ENCODE measurements at places on chromosomes 11 and 22. TPM values are rescaled to one million over a fixed set of nuclear protein-coding genes. Genes with fewer than 3 reads are reported as not detected.

GRCh38 chr11:18749681-18750319, 23.8 kb upstream of the IGSF22 start:
- H3K27me3 ChIP-seq: no peaks in the 10 kb centered on the region
- no peak overlapping the region for H3K27ac ChIP-seq
- H3K4me1 ChIP-seq: no peaks in the 10 kb centered on the region
- no peak overlapping the region for H3K4me3 ChIP-seq
- DNase-seq: no peak

DNA sequence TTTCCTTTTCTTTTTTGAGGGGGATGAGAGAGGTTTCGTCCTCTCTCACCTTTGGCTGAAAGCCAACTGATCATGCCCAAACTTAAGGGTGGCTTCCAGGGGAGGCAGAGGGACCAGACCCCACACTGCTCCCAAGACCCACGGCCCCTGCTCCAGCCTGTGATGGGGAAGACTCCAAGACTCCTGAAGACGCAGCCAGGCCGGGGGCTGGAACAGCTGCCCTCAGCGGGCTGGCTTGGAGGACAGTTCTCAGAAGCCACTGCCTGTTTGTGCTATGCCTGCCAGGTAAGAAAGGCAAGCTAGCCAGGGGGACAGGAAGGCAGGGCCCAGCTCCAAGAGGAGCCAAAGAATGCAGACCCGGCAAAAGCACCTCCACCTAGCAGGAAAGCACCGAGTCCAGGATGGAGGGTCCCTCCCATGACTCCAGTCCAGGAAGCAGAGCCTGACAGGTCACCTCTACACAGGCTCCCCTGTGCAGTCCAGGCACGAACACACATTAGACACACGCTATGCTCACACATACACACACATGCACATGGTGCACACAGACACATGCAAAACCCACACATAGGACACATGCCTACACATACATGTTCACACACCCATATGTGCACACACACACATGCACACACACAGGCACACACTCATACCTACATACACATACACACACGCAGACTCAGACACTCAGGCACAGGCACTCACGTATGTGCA, 31.3 kb downstream of the GNB1L start:
- no peaks in the 10 kb centered on the region for H3K4me1 ChIP-seq
- no peak for DNase-seq
- no peak overlapping the region for H3K27ac ChIP-seq
- H3K36me3 ChIP-seq: no peaks in the 10 kb centered on the region

The APLP2 gene
- total RNA-seq: 63.0 TPM

The SOX6 gene
- 14.6 TPM for total RNA-seq

The APBB1 gene
- 37.0 TPM for total RNA-seq

The CDKN1C gene
- 14.3 TPM for total RNA-seq

The SHISA8 gene
- 0.15 TPM for total RNA-seq

The PKNOX2 gene
- 22.7 TPM for total RNA-seq
